AG20443 (cell line): ENCODE measurements at places on chromosomes 1 and 21.

- DNase-seq: no peak
These were observed 8.3 kb downstream of the GCLM start for GRCh38 chr1:93900723-93901504.

- DNase-seq: no peak
These were observed 14.8 kb downstream of the IBA57 start for GRCh38 chr1:228180271-228180958.

- DNase-seq: no peak
These were observed 22.1 kb upstream of the ATF3 start for GRCh38 chr1:212586206-212587015.

DNA sequence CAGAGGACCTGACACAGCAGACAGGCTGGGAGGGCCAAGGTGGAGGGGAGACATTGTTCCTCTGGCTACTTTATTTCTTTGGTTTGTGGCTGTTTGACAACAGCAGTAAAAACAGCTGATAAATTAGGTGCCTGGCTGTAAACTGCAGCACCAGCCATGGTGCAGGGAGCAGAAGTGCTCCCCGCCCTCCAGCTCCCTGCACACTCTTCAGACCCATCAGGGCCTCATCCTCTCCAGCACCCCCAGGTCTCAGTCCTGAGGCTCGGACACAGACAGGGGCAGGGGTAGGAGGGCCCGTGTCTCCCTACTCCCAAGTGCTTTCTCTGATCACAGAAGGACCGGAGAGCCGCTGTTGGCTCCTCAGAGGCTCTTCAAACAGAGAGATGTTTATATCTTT is 17.7 kb upstream of the LRRN2 start:
- no peak for DNase-seq

DNA sequence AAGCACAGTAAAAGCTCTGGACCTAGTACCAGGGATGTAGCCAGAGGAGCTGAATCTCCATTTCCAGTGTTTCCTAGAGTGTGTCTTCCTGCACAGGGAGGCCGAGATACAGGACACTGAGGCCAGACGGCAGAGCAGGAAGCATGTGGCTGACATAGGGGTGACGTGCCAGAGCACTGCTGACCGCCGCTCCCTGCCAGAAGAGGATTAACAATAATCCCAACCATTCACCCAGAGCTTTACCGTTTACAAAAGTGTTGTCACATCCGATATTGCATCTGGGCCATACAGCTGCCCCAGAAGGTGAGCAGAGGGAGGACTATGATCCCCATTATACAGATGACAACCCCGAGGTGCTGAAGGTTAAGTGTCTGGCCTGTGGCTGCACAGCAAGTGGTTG is 5.8 kb upstream of the CLDN19 start:
- no peak for DNase-seq

GRCh38 chr1:101260556-101261350 is 23.9 kb downstream of the S1PR1 start:
- DNase-seq: no peak
